ENCODE measurements at places on chromosomes 3 and 15.

DNA sequence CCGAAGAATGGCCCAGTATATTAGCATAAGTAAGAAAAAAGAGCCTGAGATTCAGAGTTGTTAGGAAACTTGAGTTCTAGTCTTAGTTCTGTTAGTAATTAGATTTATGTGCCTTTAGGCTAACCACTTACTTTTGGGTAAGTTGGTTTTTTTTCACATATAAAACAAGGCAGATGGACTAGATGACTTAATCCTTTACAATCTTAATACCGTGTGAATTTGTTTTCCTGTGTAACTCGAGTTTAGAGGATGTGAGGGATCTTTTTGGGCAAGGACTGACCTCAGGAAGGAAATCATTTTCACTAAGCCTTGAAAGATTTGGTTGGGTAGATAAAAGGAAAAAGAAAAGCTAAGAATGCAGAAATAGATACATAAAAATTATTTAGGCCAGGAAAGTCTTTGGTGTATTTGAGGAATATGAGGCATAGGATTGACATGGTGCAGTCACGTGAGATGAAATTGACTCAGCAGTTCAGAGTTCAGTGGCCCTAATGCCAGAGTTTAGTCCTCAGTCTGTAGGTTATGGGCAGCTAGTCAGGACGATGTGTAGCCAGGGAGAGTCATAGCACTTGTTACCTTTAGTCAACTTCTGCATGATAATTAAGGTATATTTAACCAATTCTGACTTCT, 34.6 kb downstream of the PAK2 start:
- no peak for DNase-seq

- DNase-seq, result no peak
Measured at GRCh38 chr3:71010726-71011455, 572.6 kb downstream of the FOXP1 start.

DNA sequence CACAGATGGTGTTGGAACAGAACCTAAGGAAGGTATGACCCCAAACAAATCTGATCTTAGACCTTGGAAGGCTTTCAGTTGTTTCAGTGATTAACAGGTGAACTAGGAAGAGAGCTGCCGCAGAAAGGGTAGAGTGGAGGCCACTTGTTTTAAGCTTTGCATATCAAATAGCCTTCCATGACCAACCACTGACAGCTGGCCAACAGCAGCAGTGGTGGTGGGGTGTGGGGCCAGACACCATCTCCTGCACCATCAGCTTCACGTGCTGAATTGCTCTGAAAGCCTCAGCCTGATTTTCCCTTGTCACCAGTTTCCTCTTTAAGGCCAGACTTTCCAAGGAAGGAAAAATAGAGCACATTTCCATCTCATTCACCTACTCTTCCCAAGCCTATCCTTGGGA, 16.6 kb upstream of the OSBPL11 start:
- DNase-seq, result peak; percentile 20

- no peak for DNase-seq
Measured at GRCh38 chr3:43770426-43771103, 79.8 kb downstream of the ABHD5 start.

DNA sequence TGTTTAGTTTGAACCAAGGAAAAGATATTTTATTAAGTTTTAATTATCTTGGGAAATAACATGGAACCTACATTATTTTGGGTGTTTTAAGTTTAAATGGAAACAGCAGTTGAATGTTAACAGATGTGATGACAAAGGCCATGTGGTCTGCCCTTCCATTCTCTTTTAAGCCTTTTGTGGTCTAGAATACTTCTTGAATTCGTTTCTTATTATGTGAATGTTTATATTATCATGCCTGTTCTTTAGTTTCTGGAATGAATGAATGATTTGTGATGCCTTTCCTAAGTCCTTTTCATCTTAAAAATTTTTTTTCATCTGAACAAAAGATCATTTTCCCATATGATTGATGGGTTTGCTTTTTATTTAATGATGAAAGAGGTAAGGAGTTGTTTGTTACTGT, 44.6 kb downstream of the SNRK start:
- DNase-seq, result no peak

DNA sequence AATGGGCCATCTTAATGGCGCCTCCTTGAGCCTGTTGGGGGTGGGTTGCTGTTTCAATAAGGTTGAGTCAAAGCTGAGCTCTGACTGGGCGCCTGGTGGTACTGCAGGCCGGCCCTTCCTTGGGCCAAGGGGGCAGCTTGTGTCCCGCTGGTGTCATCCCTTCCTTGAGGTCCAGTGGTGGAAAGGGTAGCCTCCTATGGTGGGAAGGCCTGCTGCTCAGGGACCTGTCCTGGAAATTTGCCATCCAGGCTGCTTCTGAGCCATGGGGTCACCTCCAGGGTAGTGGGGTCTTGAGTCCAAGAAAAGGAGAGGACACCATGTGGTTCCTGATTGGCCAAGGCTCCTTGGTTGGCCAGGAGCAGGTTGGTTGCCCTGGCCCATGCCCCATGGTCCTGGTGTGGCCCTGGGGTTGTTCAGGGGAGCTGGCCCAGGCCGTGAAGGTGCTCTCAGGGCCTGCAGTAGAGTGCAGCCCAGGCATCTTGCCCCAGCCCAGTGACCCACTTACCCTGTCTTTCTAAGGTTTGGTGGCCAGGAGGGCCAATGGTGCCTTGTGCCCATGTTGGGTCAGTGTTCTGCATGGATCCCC, 188.7 kb downstream of the UBE3A start:
- DNase-seq, result no peak

GRCh38 chr3:98966862-98967546, 65.5 kb upstream of the DCBLD2 start:
- DNase-seq, result no peak

GRCh38 chr3:148187296-148187695, 510.4 kb upstream of the AGTR1 start:
- no peak for DNase-seq

- DNase-seq, result no peak
Measured at GRCh38 chr3:122004107-122004506, 17.9 kb downstream of the ILDR1 start.

DNA sequence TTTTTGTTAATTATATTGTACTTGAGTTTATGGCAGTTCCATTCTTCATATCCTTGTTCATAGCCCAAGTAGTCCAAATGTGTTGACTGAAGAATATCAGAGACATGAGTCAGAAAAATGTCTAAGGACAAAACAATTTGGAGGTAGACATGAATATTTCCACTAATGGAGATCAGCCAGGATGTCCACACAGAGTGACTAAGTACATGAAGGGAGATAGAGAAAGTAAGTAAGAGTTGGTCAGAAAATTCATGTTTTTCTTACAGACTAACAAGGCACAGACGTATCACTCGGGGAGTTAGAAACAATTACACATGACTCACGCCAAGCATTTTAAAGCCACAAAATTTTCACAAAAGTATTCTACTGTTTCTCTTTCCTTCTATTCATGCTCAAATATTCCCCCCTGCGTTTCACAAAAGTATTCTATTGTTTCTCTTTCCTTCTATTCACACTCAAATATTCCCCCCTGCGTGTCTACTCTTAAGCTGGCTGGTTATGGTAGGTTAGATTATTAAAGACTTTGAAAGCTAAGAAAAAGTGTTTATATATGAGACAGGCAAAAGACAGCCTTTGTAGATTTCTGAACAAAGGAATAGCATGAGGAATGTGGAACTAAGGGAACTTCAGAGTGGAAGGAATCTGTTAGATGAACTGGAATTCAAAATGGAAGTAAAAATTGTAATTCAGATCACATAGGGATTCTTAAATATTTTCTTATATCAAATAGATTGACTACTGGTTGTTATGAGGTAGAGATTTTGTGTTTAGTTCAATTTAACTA, 648.7 kb upstream of the CCDC54 start:
- DNase-seq, result no peak

- DNase-seq, result no peak
Measured at GRCh38 chr3:126342211-126342610, 15.0 kb downstream of the KLF15 start.

DNA sequence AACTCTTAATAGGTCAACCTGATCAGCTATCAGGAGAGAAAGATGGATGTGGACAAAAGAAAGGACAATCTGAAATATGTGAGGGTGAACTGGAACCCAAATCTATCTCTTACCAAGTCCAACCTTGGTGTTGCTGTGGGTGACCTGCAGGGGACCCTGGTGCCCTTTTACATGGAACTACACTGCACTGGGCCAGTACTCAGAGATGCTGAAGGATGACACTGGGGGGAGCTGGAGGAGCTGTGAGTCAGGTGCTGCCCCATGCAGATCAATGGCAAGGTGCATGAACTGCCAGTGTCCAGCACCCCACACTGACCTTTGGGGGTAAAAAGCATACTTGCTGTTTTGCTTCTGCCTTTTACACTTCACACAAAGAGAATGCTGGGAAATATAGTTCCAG, 55.6 kb upstream of the TBC1D5 start:
- DNase-seq, result peak; percentile 48

DNA sequence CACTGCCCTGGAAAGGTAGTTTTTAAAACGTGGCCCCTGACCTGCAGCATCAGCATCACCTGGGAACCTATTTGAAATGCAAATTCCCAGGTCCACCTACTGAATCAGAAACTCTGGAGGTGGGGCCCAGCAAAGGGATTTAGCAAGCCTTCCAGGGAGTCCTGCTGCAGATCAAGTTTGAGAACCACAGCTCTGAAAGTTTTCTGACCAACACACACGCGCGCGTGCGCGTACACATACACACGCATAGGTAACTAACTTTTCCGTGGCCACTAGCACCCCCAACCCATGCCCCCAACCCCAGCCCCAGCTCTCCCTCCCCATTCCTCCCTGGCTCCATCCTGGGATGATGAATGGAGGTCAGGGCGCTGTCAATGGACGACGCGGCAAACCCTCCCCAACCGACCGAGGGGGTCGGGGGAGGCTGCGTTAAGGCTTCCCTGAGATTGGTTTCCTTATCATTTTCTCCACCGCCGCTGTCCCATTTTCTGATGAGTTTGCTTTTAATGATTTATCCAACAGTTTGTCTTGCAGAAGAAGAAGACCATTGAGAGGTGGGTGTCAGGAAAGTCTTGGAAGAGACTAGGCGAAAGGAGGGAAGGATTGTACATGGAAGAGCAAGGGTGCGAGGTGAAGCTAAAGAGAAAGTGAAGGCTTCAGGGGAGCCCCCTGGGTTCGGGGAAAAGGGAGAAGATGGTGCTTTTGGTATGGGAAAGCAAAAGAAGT, 590 bp upstream of the BOC start:
- peak; percentile 31 for DNase-seq

DNA sequence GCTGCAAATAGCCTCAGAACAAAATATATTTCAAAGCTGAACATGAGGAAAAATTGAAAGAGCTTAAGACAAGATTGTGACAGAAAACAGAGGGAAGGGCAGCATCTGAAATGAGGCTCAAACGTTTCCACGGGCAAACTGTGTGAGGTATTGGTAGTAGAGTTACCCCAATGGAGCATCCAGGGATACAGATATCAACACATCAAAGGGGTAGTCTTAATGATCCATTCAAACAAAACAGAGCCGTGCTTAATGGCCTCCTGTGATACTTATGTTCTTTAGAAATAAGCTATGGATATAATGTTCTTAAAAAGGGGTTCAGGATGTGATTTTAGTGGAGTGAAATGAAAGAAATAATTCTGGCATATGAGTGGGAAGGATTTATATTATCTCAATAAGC, 430.3 kb upstream of the PDZRN3 start:
- DNase-seq, result peak; percentile 23

DNA sequence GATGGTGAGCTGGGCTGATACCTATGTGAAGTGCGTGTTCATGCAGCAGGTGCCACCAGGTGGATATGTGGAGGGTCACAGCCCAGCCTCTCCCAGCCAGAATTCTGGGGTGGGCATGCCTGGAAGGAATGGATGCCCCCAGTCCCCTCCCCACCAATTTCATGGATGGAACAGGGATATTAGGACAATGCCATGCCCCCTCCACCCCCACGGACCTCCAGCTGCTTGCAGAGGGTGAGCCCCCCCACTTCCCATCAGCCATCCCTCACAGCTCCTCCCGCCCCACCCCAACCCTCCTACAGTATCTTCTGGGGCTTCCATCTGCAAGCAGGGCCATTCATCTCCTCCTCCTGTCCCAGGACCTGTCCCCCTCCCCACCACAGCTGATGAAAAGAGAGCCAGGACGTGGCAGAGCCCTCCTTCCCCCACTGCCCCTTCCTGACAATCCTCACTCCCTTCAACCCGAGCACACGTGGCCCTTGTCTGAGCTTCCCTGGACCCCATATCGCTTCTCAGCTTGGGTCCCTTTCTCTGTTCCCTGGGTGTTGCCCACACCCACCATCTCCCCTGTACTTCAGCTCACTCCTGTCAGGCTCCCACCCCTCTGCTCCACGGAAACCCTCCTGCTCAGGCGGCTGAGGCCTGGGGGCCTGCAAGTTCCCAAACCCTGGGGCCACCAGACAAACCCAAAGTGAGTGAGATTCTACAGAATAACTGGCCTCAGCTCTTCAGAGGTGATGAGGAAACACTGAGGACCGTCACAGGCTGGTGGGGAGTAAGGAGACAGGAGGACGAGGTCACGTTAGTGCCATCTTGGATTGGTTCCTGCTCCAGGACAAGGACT, 2.8 kb upstream of the SEMA3G start:
- no peak for DNase-seq

DNA sequence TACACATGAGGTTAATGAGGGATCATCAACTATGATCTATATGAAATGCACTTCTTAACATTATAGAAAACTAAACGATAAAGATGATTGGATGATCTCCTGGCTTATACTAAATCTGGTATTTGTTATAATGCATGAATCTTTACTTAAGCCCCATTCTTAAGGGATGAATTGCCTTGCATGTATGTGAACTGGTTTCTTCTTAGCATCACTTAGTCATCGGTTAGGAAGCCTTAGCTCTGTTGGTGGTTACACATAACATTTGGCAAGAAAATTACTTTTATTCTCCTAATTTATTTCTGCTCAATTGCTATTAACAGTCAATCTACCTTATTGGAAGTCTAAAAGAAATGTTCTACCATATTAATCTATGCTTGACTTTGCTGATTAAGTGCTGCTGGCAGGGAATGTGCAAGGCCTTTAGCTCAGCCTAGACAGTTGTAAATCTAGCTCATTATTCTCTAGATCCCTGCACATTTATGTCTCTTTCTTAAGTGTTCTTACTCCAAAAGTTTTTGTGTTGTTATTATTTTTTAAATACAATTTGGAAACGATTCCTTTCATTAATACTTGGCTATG, 356.0 kb downstream of the ZPLD1 start:
- no peak for DNase-seq

All from iPS-NIHi11 (cell line).